SJCRH30 (cell line): ENCODE measurements at places on chromosomes 1 and 21. TPM values are rescaled to one million over a fixed set of nuclear protein-coding genes. Genes with fewer than 3 reads are reported as not detected.

Gene CR1
- total RNA-seq, result 0.16 TPM in 1 of 2 replicates, not detected in the other

Gene PLD5
- 1.7 and 2.6 TPM in 2 replicates for total RNA-seq

DNA sequence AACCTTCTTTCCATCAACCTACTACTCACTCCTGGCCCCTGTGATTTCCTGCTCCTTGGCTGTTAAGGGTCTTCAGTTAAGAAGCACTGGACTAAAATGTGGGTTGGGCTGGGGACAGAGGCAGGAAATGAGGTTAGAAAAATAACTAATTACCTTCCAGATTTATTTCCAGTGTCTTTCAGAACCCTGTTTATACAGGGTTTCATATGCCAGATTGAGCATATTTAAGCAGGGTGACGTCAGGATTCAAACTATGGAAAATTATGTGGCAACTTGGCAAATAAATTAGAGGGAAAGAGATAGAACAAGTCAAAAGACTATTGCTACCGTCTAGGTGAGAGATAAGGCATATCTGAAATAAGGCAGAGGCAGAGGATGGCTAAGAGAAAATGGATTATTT, 11.7 kb upstream of the MCOLN3 start:
- no peak overlapping the region for H3K27ac ChIP-seq
- H3K27me3 ChIP-seq, result no peaks in the 10 kb centered on the region
- no peaks in the 10 kb centered on the region for H3K36me3 ChIP-seq
- no peaks in the 10 kb centered on the region for H3K4me1 ChIP-seq
- no peak overlapping the region for H3K4me3 ChIP-seq

DNA sequence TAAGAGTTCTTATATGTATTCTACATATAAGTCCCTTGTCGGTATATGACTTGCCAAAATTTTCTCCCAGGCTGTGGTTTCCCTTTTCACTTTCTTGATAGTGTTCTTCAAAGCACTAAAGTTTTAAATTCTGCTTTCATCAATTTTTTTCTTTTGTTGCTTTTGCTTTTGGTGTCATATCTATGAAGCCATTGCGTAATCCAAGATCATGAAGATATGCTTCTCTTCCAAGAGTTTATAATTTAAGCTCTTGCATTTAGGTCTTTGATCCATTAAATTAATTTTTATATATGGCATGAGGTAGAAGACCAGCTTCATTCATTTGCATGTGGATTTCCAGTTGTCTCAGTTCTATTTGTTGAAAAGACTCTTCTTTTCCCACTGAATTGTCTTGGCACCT, 22.2 kb downstream of the DESI2 start:
- H3K27ac ChIP-seq, result no peak overlapping the region; the same call in 1 of the 2 replicates
- H3K4me3 ChIP-seq, result no peak overlapping the region
- peaks cover 12% of the 10 kb centered on the region; the same call in 1 of the 2 replicates for H3K36me3 ChIP-seq
- peaks cover 15% of the 10 kb centered on the region for H3K4me1 ChIP-seq

GRCh38 chr1:225990705-225991464, 8.3 kb downstream of the SDE2 start:
- H3K27me3 ChIP-seq, result no peaks in the 10 kb centered on the region
- peaks cover 73% of the 10 kb centered on the region for H3K36me3 ChIP-seq
- H3K4me1 ChIP-seq, result no peaks in the 10 kb centered on the region
- H3K4me3 ChIP-seq, result no peak overlapping the region
- H3K27ac ChIP-seq, result no peak overlapping the region

DNA sequence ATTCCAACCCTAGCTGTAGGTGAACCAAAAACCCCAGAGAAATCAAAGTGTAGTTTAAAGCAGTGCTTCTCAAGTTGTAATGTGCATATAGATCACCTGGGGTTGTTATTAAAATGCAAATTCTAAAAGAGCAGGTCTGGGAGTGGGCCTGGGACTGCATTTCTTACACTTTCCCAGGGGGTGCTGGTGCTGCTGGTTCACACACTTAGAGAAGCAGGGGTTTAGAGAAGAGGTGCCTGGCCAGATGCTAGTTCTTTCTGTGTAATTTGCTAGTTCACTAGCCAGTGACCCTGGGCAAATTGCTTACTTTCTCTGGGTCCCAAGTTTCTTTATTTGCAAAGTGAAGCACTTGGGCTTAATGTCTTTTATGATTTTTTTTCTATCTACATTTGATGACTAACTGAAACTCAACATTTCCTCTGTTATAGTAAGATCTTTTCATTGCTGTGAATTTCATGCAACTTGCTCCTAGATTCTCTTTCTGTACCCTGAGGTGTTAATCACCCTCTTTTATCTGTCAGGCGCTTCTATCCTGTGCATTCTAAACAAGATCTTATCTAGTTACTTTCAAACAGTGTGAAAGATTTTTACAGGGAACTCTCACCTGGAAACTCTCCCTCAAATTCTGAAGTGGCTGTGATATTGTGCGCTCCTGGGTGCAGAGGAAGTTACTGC, 141.9 kb upstream of the UBE2U start:
- no peak overlapping the region for H3K27ac ChIP-seq
- no peaks in the 10 kb centered on the region for H3K36me3 ChIP-seq
- no peaks in the 10 kb centered on the region for H3K27me3 ChIP-seq
- no peak overlapping the region for H3K4me3 ChIP-seq
- no peaks in the 10 kb centered on the region for H3K4me1 ChIP-seq

- no peak overlapping the region for H3K27ac ChIP-seq
- DNase-seq, result peak; percentile 47
- no peaks in the 10 kb centered on the region for H3K36me3 ChIP-seq
- no peaks in the 10 kb centered on the region for H3K27me3 ChIP-seq
- H3K4me1 ChIP-seq, result no peaks in the 10 kb centered on the region
Observed at GRCh38 chr1:104780470-104781078, 1030.9 kb downstream of the AMY1C start.

DNA sequence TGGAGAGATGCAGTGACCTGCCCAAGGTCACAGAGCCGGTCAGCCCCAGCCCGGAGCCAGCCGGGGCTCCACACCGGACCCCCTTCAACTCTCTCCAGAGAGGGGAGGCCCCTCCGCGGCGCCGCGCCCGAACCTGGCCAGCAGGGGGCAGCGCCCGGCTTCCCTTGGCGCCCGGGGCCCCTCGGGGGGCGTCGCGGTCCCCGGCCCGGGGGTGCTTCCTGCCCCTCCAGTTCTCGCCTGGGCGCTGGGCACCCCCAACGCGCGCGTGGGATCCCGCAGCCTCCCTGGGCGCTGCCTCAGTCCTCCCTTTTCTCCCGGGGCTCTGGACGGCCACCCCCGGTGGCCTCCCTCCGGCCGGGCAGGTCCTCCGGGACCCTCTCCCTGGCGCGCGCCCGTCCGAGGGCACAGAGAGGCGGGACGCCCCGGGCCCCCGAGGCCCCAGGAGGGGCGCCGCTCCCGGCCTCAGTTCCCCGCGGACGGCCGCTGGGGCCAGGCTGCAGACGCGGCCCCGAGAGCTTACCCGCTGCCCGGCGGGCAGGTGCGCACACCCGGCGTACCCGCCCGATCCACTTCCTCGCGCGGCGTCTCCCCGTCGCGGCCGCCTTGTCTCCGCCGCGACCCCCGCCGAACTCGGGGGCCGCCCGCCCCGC, 406 bp downstream of the HTR1D start:
- no peaks in the 10 kb centered on the region for H3K36me3 ChIP-seq
- H3K27ac ChIP-seq, result no peak overlapping the region
- DNase-seq, result no peak
- H3K4me3 ChIP-seq, result peak overlapping the region; percentile 17

DNA sequence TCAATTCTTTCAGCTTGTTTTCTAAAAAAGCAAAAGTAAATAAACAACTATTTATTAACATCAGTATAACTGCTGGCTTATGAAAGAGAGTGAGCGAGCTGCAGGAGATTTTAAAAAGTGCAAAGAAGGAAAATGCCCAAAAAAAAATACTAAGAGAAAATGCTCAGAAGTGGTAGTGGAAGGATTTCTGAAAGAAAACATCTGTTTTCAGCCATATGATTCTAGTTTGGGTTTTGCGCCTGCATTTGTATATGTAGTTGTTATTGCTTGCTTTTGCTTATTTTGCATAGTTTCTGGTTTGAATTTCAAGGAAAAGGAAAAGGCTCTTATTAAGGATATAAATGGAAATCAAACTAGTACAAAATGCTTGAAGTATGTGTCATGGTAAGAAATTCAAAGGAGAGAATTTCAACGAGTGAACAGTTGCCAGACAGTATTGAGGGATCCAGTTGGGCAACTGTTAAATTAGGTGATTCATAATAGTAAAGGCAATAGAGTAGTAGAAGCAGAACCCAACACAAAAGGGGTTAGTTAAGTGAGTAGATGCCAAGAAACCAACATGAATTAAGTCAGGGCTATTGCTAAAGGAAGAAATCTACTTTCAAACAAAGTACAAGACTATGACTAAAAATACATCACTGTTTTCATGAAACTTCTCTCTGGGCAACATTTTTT, 1.2 kb downstream of the GBP5 start:
- no peak overlapping the region for H3K4me3 ChIP-seq
- DNase-seq, result no peak
- H3K4me1 ChIP-seq, result 0 out of 2 replicates have a peak, but pooled peaks cover 3% of the 10 kb centered on the region
- H3K27ac ChIP-seq, result no peak overlapping the region
- no peaks in the 10 kb centered on the region for H3K36me3 ChIP-seq
- no peaks in the 10 kb centered on the region for H3K27me3 ChIP-seq

DNA sequence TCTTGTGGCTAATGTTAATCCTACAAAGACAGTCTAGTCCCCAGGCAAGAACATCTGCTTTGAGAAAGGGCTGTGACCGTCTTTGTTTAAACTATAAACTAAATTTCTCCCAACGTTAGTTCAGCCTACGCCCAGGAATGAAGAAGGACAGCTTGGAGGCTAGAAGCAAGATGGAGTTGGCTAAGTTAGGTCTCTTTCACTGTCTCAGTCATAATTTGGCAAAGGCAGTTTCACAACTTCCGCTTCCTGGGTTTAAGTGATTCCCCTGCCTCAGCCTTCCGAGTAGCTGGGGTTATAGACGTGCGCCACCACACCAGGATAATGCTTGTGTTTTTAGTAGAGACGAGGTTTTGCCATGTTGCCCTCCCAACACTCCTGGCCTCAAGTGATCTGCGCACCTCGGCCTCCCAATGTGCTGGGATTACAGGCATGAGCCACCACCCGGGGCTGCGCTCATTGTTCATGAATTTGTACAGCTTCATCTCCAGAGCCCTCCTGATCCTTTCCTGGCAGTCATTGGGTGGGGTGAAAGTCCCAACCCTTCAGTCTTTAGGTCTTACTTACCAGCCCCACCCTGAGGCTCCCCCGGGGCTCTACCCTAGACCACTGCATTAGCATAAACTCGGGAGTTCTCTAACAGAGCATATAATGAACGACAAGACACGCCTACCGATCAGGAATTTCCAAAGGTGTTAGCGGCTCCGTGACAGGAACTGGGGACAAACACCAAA, 4.9 kb upstream of the MASP2 start:
- H3K27ac ChIP-seq, result no peak overlapping the region
- DNase-seq, result peak; percentile 51
- no peaks in the 10 kb centered on the region for H3K27me3 ChIP-seq
- H3K4me3 ChIP-seq, result no peak overlapping the region
- H3K4me1 ChIP-seq, result peaks cover 13% of the 10 kb centered on the region
- peaks cover 10% of the 10 kb centered on the region for H3K36me3 ChIP-seq

GRCh38 chr1:30613188-30613587, 110.2 kb downstream of the MATN1 start:
- DNase-seq, result no peak
- H3K36me3 ChIP-seq, result no peaks in the 10 kb centered on the region
- no peak overlapping the region for H3K4me3 ChIP-seq

DNA sequence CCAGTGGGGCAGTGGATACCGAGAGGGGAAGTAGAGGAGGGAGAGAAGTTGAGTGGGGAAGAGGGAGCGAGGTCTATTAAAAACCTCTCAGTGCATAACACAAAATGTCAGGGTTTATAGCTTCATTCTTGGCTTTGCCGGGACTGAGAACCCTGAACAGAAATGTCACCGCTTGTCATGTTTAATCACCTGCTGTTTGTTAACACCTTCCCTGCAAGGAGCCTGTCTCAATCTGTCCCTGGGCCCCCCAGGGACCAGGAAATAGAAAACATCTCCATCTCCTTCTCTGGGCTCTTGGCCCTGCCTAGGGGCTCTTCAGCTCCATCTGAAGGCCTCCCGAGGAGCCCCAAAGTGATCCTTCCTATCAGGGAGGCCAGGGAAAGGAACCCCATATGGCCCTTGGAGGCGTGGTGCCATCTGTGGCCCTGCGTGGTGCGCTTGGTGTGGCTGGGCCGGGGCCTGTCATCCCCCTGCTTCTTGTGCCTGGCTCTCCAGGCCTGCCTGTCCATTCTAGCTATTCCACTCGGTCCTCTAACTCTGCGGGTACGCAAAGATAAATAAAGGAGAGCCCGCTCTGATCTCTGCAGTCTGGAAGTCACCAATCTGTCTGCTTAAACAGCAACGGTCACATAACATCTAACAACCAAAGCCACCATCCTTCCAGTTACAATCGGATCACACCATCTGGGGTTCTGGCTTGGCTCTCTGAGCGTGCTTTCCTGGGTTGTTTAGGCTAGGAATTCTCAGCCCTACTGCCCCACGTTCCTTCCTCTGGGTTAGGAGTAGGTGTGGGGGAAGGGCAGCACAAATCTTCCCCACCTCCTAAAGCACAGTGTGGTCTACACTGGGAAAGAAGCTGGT, 113.8 kb downstream of the CASZ1 start:
- H3K4me1 ChIP-seq, result peaks cover 76% of the 10 kb centered on the region
- H3K27me3 ChIP-seq, result no peaks in the 10 kb centered on the region
- no peaks in the 10 kb centered on the region for H3K36me3 ChIP-seq
- H3K4me3 ChIP-seq, result peak overlapping the region; percentile 28
- DNase-seq, result no peak
- H3K27ac ChIP-seq, result peak overlapping the region; percentile 96

GRCh38 chr1:193519922-193520321, 333.5 kb upstream of the B3GALT2 start:
- no peaks in the 10 kb centered on the region for H3K27me3 ChIP-seq
- H3K4me1 ChIP-seq, result no peaks in the 10 kb centered on the region
- H3K27ac ChIP-seq, result no peak overlapping the region

DNA sequence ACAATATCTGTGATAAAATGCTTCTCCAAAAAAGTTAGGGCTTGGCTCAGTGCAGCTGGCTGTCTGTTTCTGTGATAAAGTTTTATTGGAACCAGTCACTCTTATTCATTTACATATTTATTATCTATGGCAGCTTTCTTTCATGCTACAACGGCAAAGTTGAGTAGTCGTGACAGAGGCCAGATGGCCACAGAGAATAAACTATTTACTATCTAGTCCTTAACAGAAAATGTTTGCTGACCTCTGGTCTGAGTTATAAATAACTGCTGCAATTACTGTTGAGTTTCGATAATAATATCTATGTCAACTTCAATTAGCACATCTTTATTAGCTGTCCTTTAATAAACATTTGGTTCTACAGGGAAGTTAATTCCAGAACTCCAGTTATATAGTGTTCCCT, 180.2 kb upstream of the RUNX1 start:
- no peaks in the 10 kb centered on the region for H3K27me3 ChIP-seq
- H3K4me1 ChIP-seq, result peaks cover 66% of the 10 kb centered on the region
- H3K4me3 ChIP-seq, result no peak overlapping the region
- no peak for DNase-seq

DNA sequence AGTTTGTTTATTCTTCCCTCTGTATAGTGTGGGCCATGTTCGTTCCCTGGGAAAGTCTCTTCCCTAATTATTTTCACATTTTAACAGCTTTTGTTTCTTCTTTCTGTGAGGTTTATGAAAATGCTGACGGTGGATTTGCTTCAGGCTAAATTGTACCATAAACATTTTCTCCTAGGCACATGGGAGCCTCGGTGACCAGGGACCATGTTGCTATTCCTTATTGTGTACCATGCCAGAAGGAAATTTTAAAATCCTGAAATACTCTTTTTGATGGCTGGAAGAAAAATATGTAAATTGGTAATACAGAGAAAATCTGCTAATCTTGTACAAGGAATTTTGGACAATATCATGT, 230.1 kb upstream of the JUN start:
- H3K4me1 ChIP-seq, result peaks cover 29% of the 10 kb centered on the region
- H3K4me3 ChIP-seq, result peak overlapping the region; percentile 37
- peak overlapping the region; percentile 24; the same call in 1 of the 2 replicates for H3K27ac ChIP-seq
- no peaks in the 10 kb centered on the region for H3K36me3 ChIP-seq
